AG10803 (cell line): ENCODE measurements at places on chromosomes 5 and 9.

DNA sequence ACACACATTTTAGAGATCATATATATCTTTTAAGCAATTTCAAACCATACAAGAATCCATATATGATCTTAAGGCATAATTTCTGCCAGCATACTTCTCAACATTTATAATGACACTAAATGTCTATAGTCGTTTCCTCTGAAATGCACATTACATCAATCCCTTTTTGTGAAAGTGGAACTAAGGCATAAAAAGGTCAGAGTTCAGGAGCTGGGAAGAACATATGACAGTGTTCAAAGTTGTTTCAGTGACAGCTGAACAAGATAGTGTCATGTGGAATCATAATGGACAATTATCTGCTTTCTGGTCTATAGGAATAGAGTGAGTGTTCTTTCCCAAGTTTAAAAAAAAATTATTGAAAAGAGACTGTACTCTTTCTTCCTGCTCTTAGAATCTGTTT, 2.4 kb upstream of the MOB3B start:
- DNase-seq, result no peak

- no peak for DNase-seq
Observed at GRCh38 chr5:84017523-84018172, 297.0 kb upstream of the HAPLN1 start.

GRCh38 chr5:2176581-2176980, 293.9 kb upstream of the IRX4 start:
- DNase-seq, result no peak

DNA sequence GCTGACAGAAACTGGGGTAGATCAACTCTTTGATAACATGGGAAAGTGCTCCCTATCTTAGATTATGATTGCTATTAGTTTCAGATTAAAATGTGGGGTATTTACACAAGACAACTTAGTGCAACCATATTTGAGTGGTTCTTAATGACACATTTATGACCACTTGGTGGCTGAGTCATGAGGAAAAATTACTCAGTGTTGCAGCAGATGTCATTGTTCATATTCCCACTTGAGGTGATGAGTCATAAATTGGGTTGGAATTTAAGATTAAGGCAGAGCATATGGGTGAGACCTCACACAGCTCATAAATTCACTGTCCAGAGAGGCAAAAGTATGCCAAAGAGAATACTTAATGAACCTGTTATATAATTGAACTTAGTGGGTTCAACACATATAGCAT, 408.3 kb downstream of the DMRT2 start:
- peak; percentile 82 for DNase-seq

GRCh38 chr5:178440181-178440580, 150.0 kb downstream of the COL23A1 start:
- DNase-seq, result no peak

DNA sequence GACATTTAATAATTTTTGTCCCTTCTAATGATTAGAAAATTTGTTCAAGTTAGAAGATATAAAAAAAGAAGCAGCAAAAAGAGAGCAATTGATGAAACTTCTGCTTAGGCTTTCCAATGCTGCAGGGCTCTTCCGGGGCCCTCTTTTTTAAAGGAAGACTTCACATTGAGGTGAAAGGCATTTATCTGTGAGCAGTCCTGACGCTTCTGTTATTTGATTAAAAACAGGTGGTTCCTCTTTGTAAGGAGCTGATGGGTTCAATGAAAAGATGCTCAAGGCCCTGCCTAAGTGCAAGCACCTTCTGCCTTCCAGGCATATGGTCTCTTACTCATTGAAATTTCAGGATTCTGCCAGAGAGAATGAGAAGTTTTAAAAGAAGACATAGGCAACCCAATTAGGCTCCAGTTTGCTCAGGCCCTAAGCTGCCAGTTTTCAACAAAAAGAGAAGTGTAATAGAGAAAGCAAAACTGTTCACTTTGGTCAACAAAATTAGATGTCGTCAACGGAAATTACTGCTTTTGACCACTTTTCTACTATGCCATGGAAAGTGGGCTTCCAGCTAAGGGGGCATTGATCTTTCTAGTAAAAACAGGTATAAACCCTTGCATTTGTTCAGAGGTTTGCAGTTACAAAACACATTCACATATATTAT, 100.2 kb downstream of the INSYN2B start:
- no peak for DNase-seq

- DNase-seq, result no peak
Observed at GRCh38 chr5:177509991-177510566, 453 bp upstream of the DOK3 start.

DNA sequence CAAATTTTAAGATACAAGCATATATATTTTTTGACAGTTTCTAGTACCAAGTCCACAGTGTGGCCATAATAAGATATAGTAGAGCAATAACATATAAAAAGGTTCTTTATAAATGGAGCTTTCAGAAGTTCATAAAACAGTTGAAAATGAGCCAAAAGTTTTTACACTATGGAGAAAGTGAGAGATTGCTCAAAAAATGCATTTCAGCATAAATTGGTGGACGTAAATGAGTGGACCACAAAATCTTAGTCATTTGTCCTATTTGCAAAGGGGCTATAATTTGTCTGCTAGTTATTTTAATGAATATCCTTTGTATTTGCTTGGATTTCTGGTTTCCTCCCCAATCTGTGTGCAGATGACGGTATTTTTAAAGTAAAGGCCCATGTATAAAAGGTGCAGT, 159.4 kb upstream of the DAP start:
- no peak for DNase-seq

DNA sequence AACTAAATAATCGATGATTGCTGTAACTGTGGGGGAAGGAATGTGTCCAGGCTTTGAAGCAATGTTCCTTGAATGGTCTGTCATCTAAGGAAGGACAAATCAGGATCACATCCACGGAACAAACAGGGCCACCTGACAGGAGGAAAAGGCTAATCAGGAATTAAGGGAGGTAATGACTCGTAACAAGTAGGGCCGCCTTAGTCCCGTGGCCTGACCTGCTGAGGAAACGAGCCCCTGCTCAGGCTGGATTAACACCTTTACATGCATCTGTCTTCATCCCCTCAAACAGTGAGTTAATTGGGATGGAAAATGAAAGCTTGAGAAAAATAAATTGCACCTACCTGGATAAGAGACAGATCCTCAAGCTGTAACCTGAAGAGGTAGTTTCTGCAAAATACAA, 227.8 kb downstream of the SEMA5A start:
- DNase-seq, result no peak

GRCh38 chr9:23829580-23830475, 3.8 kb upstream of the ELAVL2 start:
- DNase-seq, result peak; percentile 9

DNA sequence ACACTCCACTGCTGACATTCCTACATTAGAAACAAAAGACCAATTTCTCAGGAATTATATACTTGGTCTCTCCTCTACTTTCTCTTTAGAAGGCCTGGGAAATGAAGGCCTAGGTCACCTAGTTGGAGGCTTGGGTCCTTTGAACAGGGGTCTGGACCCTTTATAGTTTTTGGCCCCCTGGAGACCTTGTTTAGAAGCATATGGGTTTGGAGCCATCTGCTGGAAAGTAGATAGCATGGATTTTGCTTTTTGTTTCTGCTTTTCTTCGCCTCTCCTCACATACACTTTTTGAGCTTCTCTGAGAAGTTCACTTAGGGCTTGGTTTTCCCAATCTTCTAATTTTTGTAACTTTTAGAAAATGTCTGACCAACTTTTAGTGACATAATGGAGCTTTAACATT, 67.1 kb upstream of the CDK20 start:
- DNase-seq, result peak; percentile 22

DNA sequence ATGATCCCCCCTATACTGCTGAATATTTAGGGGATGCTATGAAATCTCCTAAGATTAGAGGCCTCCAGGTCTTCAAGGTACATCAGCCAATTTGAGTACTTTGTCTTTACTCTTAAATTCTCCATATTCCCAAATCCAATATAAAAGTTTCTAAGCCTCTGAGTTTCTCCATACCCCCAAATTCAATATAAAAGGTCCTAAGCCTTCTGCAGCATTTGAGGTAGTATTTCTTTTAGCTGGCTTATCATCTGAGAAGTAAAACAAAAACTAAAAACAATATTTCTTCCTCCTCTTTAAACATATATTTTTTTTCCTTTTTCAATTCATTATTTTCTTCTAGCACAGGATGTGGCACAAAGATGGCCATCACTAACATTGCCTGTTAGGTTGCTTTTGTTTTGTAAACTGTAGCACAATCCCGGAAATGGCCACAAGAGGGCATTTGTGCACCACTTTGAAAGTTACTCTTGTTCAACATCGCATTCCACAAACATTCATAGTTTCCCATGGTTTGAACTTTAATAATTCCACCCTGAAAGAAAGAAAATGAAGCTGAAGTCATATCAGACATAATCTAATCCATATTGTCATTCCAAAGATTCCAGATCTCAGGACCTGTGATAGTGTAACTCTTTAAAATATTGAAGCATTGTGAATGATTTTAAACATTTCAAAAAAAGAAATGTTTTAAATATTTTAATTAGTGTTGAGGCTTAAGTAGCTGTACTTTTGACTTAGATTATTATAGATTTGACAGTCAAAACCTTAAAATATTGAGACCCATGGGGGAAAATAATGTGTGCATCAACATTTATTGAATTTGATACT, 21.0 kb upstream of the SCGB3A2 start:
- peak; percentile 56 for DNase-seq

GRCh38 chr9:89953824-89954615, 349.2 kb downstream of the GADD45G start:
- DNase-seq, result no peak

DNA sequence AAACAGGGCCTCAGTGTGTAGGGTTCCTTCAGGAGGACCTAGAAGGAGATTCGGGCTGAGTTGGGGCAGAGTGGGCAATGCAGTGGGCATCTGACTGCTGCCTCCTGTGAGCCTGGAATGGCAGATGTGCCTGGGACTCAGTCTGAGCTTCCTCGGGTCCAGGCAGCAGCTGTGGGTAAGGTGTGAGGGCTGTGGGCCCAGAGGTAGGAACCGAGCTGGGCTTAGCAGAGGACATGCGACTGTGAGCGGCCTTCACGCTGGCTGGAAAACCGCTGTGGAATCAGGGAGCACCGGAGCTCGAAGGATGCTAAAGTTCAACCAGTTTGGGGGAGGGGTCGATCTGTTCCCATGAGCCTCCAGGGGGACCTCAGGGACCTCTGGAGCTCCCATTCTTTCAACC, 137.0 kb downstream of the PAX5 start:
- no peak for DNase-seq

- DNase-seq, result no peak
Observed at GRCh38 chr5:62969409-62970120, 390.9 kb downstream of the LRRC70 start.

DNA sequence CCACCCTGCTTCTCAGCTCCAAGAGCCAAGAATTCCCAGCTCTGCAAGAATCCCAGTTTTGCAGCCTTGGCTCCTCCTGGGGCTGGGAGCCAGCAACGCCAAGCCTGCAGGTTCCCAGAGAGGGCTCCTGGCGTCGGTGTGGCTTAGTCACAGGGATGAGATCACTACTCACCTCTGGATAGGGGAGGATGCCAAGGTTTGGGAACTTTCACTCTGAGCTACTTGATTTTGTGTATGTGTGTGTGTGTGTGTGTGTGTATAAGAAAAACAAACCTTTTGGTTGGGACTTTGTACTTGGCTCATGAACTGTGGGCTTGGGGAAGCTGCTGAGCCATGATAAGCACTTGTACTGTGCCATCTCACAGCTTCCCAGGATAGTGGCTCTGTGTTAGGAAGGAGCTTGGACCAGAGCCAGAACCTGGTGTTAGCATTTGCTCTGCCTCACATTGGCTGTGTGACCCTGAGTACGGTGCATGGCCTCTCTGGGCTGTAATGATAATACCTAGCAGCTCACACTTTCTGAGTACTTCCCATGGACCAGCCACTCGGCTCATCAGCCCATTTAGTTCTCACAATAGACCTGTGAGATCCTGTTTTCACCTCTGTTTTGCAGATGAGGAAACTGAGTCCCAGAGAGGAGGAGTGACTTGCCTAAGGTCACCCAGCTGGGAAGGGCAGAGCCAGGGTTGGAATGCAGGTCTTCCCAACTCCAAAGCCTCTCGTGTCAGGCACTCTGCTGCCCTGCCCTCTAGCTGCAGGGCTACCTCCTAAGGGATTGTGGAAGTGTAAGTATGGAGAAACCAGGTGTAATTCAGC, 41.4 kb upstream of the DAB2IP start:
- peak; percentile 45 for DNase-seq

- DNase-seq, result no peak
Observed at GRCh38 chr5:116772806-116773205, 198.2 kb upstream of the SEMA6A start.

DNA sequence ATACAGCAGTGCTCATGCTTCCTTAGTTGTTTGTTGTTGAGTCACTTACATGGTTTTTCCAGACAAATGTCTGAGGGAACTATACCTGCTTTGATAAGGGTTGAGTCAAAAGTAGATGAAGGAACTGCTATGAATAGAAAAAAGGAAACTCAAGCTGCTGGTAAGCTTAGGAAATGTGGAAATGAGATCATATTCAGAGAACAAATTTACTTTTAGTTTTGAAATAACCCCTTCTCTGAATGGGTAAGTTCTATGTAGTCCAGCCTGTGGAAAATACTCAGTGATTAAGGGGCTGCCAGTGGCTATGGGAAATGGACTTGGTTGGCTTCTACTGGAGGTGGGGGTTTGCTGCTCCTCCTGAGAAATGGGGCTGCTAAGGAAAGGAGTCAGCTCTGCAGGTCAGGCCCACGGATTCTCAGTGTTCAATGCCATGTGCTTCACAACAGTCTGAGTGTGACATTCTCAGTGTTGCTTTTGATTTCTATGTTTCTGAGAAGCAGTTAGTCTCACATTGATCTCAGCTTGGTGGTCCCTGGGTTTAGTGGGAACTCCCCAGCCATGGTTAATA, 47.7 kb upstream of the GLRX start:
- no peak for DNase-seq

GRCh38 chr9:108844856-108845255, 10.9 kb downstream of the ACTL7B start:
- DNase-seq, result no peak

DNA sequence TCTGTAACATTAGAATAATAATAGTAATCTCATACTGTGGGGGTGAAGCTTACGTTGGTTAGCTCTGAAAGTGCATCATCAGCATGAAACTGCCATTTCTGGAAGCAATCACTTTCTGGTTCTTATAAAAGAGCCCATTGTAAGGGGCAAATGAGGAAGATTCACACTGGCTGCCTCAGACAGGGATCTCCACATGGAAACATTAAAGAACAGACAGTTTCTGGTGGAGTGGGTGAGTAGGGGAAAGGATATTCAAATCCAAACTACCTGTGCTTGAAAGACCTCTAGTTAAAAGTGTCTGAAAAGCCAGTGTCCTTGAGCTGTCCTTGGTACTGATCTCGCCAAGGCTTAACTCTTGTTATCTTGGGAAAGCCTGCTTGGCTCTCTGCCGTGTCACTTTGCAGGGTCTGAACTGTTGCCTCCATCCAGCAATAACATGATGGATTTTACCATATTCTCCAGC, 19.1 kb upstream of the SLC31A2 start:
- DNase-seq, result no peak

DNA sequence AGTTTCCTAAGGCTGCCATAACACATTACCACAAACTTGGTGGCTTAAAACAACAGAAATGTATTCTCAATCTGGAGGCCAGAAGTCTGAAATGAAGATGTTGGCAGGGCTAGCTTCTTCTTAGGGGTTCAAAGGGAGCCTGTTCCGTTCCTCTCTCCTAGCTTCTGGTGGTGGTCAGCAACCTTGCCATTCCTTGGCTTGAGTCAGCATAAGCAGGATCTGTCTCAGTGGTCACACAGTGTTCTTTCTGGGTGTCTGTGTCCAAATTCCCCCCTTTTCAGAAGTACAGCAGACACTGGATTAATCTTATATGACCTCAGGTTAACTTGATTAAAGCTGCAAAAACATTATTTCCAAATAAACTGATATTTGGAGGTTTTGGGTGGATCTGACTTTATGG, 2.1 kb upstream of the OSMR start:
- no peak for DNase-seq
